ENCODE measurements at places on chromosomes 2 and 18.

DNA sequence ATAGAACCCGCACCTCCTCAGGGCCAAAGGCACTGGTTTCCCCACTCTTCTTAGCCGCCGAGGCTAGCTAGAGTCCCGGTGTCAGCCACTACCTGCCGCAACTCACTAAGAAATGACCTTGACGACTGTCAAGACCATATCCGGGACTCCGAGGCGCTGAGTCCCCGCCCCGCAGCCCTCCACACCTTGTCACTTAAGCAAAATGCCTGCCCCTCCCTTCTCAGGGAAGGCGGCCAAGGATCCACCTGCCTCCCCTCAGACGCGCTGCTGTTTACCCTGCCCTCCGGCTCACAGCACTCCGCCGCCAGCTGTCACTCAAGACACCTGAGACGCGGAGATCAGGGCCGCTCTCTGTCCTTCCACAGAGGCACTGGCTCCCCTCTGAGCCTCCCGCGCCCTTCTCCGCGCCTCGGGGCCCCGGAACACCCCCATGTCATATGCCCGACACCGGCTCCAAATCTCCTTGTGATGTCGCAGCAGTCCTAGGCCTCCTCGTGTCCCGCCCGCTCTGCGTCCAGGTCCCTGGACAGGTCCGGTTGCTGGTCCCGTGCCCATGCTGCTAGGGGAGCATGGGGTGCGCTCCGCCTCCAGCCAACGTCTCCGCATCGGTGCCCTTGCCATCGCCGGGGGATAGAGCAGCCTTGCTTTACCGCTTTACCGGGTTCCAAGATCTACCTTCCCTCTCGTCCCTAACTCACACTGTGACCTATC is 32.5 kb upstream of the REG3G start:
- no peak for DNase-seq

GRCh38 chr2:64858541-64859311 is 130.5 kb upstream of the SLC1A4 start:
- no peak for DNase-seq

- DNase-seq = no peak
These were observed 327.6 kb downstream of the DCC start for GRCh38 chr18:52667463-52668065.

DNA sequence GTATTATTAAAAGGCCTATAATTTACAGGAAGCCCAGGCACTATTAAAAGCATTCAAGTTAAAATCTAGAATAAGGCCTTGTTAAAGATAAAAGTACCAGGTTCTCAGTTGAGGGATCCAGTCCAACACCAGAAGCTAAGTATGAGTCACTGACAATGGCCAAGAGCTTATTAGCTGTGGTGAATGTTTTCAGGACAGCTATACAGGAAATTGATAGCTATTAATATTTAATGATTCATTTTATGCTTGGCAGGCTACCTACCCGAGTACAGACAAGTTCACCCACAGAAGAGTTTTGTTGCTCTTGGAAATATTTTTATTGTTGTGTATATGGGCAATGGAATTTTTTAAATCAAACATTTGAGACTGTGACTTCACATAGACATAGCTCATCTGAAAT is 729.6 kb upstream of the ZNF804A start:
- no peak for DNase-seq

DNA sequence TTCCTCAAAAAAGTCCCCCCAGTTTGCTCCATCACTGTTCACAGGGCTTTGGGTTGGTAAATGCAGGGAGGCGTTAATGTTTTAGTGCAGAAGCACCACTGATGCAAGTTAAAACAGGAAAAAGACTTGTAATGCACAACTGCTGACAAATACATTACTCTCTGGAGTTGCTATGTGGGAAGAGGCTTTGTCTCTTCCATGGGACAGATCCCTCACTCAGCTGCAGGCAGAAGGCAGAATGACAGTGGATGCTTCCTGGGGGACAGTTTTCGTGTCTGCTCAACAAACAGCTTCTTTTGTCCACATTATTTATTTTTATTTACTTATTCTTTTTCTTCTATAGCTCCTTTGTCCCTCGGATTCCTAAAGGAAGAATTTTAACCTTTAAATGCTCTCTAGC is 22.7 kb upstream of the KCNE4 start:
- DNase-seq = no peak

- no peak for DNase-seq
These were observed 711.1 kb downstream of the CBLN2 start for GRCh38 chr18:71832946-71833617.

GRCh38 chr18:31509571-31509970 is 11.6 kb downstream of the DSG2 start:
- DNase-seq = no peak

DNA sequence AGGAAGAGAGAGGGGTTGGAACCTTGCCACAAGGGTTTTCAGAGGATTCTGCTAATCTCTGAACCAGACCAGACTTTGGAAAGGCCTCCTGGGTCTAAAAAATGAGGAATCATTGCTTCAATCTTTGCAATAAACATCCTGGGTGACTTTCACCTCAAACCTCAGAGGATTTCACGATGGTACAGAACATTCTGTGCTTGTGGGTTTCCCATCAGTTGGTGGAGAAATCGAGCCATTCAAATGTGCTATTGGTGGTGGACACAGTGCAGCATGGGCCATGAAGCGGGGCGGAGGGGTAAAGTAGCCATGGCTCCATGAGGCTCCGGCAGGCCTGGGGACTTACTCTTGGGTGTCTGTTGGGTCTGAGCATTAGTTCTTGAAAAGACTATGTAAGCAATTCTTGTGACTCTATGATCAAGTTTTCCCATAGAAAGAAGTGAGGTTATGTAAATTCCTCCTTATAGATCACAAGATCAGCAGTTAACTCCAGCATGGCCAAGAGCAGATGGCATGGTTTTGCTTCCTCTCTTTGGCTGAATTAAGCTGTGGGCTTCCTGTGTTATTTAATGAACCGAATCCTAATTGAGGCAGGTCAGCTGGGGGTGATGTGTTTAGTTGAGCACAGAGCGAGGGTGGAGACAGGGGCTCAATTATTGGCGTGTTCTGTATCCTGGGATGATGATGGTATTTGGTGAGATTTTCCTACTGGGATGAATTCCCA is 1.9 kb upstream of the IL1R2 start:
- DNase-seq = no peak

DNA sequence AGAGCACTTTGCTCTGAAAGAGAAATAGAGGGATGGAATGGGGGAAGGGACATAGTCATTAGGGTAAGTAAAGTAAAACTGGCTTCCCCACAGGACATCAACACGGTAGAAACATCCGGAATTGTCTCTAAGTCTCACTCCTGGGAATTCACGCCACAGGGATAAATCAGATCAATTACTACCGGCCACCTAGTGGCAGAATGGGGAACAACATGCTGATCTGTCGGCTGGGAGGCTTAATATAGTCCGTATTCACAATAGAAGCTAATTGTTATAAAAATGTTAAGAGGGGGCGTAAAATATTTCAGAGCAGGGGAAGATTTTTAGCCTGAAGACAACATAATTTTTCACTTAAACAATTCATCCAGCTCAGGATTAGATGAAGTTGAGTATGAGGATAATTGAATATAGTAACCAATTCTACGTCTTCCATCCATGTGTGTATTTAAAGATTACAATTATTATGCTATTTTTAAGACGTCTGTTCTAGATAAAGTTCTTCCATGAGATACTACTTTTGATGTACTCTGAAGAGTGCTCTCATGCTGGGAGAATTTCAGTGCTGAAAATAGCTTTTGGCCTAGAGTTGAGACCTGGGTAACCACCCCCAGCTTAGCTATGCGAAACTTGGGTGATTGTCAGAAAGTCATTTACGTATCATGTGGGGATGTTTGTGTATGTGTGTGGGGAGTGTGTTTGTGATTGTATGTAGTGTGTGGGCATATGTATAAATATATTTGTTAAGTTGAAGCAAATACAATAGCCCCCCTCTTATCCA is 65.7 kb downstream of the LRRTM1 start:
- DNase-seq = no peak

- DNase-seq = no peak
These were observed 927.8 kb upstream of the NRXN1 start for GRCh38 chr2:51959696-51960095.

All from NCI-H2107 (cell line).